CD4-positive, alpha-beta T cell (primary cell): ENCODE measurements at places on chromosomes 4 and X. TPM values are rescaled to one million over a fixed set of nuclear protein-coding genes. Genes with fewer than 3 reads are reported as not detected.

DNA sequence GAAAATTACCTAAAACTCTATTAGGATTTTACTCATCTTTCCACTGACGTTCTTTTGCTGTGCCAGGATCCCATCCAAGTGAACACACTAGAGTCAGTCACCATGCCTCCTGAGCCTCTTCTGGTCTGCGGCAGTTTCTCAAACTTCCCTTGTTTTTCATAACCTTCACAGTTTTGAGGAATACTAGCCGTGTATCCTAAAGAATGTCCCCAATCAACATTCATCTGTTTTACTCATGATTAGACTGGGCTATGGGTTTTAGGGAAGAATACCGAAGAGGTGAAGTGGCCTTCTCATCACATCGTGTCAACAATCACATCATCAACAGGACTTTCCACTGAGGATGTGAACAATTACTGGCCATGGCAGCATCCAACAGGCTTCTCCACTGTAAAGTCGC is 4.8 kb downstream of the LRP2BP start:
- DNase-seq = no peak

DNA sequence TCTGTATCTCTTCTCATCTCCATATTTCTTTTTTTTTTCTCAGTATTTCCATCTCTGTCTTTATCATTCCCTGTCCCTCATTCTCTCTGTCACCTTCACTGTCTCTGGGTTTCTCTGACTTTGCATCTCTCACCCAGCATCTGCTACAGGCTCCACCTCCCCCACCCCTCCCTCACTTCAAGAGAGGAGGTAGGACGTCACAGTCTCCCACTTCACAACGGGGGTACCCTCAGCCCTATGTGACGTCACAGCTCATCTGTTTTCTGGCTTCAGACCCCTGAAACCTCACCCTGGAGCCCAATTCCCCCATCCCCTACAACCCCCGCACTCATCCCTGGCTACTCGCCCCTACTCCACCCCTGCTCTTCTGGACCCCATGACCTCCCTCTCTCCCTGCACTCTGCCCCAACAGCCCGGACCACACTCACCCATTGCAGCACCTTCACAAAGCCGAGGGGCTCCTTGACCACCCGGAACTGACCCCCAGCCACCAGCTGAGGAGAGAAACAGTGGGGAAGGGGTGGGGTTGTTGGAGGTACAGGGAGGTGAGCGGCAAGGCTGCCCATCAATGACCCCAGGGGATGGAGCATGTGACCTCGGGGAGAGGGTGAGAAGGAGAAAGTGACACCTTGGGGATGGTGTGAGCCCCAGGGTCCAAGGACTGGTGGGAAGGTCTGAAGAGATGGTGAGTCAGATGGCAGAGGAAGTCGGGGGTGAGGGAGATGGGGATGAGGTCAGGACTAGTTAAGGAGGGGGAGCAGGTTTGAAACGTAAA is 1.3 kb downstream of the SYP start:
- no peak for DNase-seq

GRCh38 chr4:2686379-2687265 is 69.5 kb downstream of the TNIP2 start:
- DNase-seq = no peak

GRCh38 chr4:20432088-20432487 is 180.4 kb downstream of the SLIT2 start:
- DNase-seq = no peak

Gene GABRA4
- total RNA-seq = not detected

- DNase-seq = no peak
Observed at GRCh38 chr4:81789741-81790399, 318.2 kb upstream of the RASGEF1B start.

- DNase-seq = no peak
Observed at GRCh38 chrX:20542072-20542471, 275.4 kb upstream of the RPS6KA3 start.

- DNase-seq = no peak
Observed at GRCh38 chrX:15816886-15817285, 26.6 kb downstream of the ZRSR2 start.

Gene IRF2
- total RNA-seq = 14.9 TPM

GRCh38 chr4:60780874-60781273 is 419.3 kb upstream of the ADGRL3 start:
- DNase-seq = no peak

DNA sequence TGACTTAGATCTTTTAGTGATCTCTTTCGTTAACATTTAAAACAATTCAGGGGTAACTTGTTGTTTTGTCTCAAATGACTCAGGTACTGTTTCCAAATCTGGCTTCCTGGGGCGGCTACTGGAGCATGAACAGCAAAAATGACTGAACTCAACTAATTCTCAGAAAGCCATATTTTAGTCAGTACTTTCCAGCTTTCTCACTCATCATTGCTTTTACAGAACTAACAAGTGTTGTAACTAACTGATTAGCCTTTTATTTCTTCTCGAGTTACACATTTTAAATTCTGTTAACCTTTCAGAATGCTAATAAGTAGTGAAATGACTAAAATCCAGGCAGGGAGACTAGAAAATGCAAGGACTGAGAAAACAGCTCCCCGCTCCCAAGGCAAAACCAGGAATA is 55.3 kb downstream of the JADE3 start:
- DNase-seq = no peak

GRCh38 chrX:13254076-13254785 is 65.6 kb downstream of the ATXN3L start:
- no peak for DNase-seq

GRCh38 chr4:113173126-113173792 is 123.8 kb downstream of the ANK2 start:
- DNase-seq = no peak

Gene NR3C2
- 35.0 TPM for total RNA-seq

GRCh38 chr4:153084224-153084979 is 119.8 kb upstream of the TRIM2 start:
- DNase-seq = no peak

Gene TRIML1
- not detected for total RNA-seq

DNA sequence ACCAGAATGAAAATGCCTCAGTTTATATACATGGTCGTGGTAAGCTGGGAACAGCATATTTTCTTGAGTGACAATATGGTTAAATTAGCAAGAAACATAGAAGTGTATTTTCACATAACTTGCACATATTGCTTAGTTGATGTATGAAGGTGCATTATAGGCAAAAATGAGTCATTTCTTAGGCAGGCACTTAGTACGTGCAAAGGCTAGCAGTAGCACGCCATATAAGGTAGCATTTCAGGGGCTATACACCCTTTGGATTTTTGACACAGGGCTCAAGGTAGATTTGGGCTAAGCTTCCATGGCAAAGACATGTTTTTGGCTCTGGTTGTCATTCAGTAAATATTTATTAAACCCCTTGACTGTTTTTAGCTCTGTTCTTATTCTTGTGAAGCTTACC is 33.1 kb downstream of the PCDH7 start:
- no peak for DNase-seq

- no peak for DNase-seq
Observed at GRCh38 chr4:102114118-102114630, 231.1 kb downstream of the SLC39A8 start.

GRCh38 chr4:112546476-112546875 is 30.5 kb upstream of the NEUROG2 start:
- DNase-seq = no peak

DNA sequence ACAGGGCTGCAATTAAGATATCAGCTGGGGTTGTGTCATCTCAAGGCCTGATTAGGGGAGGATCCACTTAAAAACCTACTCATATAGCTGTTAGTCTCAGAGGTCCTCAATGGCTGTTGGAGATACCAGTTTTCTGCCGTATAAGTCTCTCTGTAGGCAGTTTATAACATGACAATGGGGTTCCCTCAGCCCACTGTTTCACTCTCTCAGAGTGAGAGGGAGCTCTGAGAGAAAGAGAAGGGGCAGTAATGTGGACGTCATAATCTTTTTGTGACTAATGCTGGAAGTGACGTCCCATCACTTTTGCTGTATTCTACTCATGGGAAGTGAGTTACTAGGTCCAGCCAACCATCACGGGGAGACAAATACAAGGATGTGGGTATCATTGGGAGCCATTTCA is 70.3 kb downstream of the STIM2 start:
- no peak for DNase-seq

DNA sequence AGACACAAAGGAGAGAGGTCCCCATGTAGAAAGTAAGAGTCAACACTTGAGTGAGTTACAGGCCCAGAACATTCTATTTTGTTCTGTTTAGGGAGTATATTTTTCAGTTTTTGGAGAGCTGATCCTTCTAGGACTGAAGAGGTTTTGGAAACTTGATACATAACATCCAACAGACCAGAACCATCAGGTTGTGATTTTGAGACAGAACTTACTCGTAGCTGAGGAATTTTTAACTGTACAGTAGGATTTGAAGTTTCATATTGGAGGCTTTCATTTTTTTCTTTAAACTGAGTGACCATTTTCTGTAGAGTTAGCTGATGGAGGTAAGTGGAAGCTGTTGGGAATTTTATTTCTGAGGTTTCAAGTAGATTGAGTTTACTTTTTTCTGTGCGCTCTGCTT is 73.3 kb downstream of the NCAPG start:
- DNase-seq = no peak

GRCh38 chr4:21535898-21536297 is 412.7 kb downstream of the KCNIP4 start:
- DNase-seq = no peak

DNA sequence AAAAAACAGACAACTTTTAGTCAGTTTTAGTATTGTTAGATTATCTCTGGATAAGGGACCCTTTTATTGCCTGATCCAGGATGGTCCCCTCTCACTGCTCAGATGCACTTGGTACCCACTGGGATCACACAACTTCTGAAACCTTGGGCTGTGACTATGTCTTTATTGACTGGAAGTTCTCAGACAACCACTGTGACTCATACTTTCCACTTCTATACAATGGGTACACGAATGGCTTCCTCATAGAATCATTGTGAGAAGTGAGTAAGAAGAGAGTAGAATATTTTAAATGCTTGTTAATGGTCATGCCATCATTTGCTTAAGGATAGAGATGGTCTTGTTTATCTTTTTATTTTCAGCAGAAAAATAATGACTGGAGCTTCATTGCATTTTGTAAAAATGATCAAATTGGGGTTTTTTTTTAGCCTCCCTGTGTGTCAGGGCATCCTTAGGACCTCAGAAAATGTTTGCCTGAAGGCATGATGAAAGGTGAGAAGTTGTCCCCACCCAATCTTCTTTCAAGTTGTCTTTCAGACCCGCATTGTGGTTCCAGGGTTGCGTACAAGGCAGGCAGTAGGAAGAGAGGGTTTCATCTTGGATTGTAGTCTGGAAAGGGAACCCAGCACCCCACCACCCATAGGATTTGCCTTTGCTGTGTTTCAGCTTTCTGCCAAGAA is 115.1 kb downstream of the CPEB2 start:
- DNase-seq = no peak

Gene PPP2R2C
- not detected for total RNA-seq

DNA sequence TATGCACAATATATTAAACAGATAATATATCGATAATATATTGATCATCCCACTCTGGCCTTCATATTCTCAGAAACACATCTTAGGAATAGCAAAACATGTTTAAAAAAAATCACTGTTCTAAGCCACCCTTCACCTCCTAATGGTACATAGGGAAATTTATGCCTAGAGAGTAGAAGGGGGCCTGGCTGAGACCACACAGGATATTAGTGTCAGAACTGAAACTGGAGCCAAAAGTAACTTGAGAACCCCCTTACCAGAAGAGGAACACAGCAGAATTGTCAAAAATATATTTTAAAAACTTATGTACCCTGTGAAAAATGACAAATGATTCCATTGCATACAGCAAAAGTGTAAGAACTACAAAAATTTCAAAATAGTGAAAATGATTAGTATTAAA is 173.1 kb downstream of the VSIG4 start:
- DNase-seq = no peak

- no peak for DNase-seq
Observed at GRCh38 chrX:11754958-11755645, 2.9 kb upstream of the MSL3 start.

DNA sequence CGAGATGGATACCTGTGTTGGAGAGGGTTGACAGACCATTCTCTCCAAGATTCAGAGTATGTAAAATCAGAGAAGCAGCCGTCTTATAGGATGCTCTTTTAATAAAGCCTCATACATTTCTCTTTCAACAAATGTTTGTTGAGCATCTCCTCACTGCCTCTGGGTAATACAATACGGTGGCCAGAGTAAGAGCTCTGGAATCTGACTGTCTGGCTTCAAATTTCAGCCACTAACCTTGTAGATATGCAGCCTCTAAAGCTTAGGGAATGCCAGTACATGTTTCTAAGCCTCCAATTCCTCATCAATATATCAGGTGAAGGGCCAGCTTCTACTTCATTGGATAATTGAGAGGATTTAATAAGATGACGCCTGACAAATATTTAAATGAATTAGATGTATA is 61.3 kb downstream of the CLNK start:
- no peak for DNase-seq

Gene PHOX2B
- not detected for total RNA-seq

- DNase-seq = no peak
Observed at GRCh38 chr4:147201016-147201415, 255.4 kb upstream of the TTC29 start.

Gene ATP2B3
- not detected for total RNA-seq

DNA sequence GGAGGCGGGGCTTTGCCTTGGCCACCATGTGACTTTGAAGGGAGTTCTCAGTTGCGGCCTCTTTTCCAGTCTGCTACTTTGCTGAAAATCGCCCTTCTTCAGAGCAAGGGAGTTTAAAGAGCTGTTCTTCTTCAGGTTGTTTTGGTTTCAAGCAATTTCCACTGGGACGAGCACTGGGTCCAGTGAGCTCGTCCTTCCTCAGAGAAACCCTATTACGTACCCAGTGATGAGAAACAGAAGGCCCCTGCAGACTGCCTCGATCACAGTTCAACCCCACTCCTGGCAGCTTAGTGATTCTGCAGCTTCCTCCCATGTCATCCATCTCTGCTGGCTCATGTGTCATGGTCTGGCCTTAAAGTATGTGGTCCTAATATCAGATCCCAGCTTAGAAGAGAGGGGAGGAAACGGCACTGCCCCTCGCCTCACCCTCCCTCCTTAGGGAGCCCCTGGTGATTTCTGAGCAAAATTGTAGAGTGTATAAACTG is 7.8 kb upstream of the FAM149A start:
- no peak for DNase-seq

- DNase-seq = no peak
Observed at GRCh38 chr4:112648263-112649054, 11.5 kb downstream of the LARP7 start.

Gene TLR10
- total RNA-seq = not detected
